GM23338 (cell line): ENCODE measurements at places on chromosomes 13 and 19. TPM values are rescaled to one million over a fixed set of nuclear protein-coding genes. Genes with fewer than 3 reads are reported as not detected.

DNA sequence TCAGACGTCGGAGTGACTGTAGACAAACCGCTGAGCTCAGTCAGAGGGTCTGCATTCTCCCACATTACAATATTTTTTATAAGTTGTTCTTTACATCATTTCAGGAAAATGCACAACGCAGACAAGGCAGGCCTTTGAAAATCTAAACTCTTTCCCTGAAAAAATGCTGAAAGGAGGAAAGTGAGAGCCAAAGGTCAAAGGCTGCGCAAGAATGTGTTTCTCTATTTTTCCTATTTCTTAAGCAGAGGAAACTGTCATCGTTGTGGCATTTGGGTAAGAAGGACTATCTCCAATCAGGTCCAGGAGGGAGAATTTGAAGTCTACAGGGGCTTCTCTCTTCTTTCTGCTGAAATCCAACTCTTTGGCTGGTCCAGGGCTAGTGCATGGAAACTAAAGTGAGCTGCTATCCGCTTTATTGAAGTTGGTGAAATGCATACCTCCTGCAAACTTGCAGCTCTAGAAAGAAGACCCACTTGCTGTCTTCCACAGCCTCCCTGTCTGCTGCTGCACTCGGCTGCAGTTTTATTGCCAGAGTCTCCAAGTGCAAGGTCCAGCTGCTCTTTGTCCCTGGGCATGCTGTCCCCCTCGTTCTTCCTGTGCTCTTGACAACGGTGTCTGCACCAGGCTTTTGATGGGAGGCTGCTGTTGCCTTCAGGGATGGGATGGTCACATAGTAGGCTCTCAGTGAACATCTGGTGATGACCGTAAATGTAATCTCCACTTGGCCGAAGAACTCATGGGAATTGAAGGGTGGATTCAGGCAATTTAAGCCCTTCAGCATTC lies 31.2 kb downstream of the ZNF536 start:
- no peak for DNase-seq

DNA sequence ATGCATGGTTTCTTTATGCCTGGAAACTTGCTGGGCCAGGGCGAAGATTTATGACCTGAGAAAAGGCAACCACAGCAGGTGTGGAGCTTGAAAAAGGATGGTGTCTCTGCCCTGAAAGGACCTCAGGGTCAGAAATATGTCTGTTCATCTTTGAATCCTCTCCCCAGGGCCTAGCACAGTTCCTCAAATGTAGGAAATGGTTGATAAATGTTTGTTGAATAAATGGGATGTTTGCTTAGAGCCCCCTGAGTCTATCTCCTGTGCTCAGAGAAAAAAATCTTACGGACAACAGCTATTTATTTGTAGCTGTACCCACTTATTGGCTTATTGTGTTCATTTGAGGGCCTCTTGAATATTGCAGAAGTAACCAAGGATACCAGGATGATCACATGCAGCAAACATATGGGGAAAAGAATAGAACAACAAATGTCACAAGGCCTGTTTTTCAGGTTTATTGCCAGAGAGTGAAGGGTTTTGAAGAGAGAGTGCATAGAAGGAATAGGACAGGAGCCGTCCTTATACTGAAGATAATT lies 114.5 kb downstream of the KLF5 start:
- DNase-seq: no peak

DNA sequence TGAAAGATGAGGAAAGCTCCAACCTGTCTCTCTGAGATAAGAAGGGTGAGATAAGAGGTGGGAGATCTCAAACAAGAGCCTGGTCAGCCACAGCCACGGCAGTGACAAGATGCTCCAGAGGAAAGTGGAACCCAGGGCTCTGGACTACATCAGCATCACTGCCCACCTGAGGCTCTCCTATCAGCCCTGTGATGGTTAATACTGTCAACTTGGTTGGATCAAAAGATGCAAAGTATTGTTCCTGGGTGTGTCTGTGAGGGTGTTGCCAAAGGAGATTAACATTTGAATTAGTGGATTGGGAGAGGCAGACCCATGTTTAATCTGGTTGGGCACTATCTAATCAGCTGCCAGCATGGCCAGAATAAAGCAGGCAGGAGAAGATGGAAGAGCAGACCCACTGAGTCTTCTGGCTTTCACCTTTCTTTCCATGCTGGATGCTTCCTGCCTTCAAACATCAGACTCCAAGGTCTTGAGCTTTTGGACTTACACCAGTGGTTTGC lies 476.6 kb upstream of the NBEA start:
- DNase-seq: no peak

Gene DNASE2
- total RNA-seq: 27.3 and 35.0 TPM in 2 replicates
